ENCODE measurements at places on chromosomes 7 and 10. TPM values are rescaled to one million over a fixed set of nuclear protein-coding genes. Genes with fewer than 3 reads are reported as not detected.

- DNase-seq = peak; percentile 55
Measured at GRCh38 chr10:35639728-35640401, 2.2 kb downstream of the FZD8 start.

GRCh38 chr7:37377231-37377630, 71.4 kb downstream of the ELMO1 start:
- no peak for DNase-seq

- peak; percentile 46 for DNase-seq
Measured at GRCh38 chr10:33773253-33773573, 438.7 kb upstream of the NRP1 start.

DNA sequence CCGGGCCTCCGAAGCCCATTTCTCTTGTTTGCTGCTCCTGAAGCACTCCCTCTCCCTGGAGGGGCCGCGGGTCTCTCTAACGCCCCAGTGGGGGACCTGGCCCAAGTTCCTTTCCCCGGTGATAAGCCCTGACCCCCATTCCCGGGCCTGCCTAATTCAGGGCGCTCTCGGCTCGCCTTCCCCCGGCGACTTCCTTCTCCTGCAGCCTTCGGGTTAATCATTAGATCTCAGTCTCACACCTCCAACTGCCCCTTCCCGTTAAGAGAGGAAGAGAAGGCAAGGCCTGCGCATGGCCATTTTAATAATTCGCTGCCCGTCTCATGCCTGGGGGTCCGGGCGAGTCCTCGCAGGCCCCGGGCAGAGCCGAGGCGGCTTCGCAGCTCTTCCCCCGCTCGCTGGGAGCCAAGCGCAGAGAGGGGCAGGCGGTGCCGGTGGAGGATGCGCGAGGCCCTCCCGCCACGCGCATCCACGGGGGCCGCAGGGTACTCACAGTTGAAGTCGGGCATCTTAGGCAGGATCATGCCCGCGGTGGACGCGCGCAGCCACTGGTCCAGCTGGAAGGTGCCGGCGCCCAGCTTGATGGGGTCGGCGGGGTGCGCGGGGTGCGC, 1.2 kb downstream of the MNX1 start:
- DNase-seq = no peak

Gene C1QL3
- total RNA-seq = 0.09 TPM

DNA sequence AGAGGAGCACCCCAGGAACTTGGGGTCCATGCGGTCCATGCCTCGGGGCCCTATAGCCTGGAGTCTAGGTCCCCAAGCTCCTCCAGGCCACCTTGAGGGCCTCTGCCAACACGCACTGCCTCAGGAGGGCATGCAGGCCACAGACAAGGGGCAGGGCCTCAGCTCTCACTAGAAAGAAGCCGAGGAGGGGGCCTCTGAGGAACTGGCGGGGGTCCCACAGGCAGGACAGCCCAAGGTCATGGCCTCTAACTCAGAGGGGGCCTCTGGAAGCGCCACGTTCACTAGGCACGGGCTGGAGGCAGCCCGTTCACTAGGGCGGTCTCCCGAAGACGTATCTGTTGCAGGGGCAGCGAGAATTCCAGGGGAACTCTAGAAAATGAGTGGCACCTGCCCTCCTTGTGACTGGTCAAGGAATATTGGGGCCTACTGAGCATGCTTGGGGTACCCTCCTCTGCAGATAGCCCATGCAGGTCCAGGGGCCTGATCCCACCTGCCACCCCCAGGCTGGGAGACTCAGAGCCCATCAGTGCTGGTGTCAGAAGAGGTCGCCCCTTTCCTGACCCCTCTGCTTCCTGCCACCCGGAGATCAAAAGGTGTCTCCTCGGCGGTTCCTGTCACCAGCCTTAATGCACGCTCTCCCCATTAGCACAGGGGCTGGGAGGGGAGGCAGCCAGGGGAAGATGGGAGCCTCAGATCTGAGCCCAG, 86.7 kb upstream of the RET start:
- DNase-seq = no peak
